ENCODE measurements at places on chromosomes 2 and 18.

DNA sequence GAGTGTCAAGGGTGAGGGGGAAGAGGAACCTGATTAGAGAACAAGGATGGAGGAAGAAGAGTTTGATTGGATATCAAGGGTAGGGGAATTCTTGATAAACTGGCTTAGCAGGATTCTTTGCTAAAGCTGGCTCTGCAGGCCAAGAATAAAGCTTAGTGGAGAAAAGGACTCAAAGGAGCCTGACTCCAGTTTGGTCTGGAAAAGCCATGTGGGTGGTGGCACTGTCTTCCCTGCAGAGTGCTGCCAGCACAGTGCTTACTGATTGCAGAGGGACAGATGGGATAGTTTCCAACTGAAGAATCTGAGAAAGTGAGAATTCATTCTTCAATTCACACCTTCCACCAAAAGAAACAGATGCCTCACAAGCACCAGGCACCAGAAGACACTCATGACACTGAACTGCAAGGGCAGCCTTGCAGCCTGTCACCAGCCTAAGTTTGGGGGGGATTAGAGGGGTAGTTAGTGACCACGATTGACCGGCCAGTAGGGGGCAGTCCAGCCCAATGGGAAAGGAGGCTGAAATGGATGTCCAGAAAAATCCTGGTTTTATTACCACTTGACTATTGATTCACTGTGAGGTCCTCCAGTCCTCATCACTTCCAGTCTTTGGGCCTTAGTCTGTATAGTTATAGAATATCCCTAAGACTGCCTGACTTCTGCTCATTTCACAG is 334.5 kb downstream of the SMAD2 start:
- no peak for DNase-seq

DNA sequence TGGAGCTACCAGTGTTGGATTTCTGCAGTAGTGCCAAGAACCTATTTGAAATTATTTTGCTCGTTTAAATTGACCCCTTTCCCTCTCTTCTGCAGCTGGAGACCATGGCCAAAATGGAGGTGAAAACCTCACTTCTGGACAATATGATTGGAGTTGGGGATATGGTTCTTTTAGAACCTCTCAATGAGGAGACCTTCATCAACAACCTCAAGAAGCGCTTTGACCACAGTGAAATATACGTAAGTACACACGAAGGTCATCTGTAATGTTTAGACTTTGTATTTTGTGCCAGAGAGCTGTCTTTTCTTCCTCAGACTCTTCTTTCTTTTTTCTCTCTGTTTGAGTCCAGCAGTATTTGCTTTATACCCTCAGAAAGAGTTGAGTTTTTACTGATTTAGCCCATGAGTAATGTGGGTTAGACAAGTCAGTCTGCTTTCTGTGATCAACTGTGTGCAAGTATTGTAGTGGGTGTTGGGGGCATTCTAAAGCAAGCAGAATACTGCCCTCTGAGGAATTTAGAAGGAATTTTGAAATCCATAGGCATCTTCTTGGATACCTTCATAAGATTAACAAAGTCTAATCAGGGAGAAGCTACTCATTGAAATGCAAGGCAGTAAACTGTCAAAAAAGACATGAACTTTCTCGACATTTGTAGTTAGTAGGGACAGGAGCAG is 31.7 kb downstream of the MYO1B start:
- no peak for DNase-seq

DNA sequence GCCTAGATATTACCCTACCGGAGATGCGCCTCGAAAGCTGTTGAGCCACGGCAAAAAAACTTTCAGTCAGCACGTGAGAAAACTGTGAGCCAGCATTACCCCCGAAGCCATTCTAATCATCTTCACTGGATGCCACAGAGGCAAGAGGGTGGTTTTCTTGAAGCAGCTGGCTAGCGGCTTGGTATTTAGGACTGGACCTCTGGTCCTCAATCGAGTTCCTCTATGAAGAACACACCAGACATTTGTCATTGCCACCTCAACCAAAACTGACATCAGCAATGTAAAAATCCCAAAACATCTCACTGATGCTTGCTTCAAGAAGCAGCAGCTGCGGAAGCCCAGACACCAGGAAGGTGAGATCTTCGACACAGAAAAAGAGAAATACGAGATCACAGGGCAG is 52.8 kb upstream of the SLC66A3 start:
- no peak for DNase-seq

GRCh38 chr2:241879326-241879725 is 9.8 kb downstream of the RTP5 start:
- no peak for DNase-seq

GRCh38 chr2:73386894-73387636 is 1.4 kb downstream of the ALMS1 start:
- no peak for DNase-seq

DNA sequence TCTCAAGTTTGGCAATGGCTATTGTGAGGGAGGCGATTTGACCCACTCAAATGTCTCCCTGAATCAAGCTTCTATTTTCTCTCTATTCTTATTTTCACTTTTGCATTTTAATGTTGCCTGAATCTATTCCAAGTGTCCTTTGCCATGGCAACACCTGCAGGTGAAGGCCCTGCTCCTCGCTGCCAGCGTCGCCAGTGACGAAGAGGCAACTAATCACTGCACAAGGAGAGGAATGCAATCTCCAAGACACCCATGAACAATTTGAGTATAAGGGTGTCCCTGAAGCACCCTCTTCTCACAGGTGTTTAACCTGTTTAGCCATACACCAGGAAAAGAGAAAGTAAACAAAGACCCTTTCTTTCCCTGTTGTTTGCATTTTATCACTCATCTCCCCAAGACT is 165.6 kb upstream of the VRK2 start:
- no peak for DNase-seq

DNA sequence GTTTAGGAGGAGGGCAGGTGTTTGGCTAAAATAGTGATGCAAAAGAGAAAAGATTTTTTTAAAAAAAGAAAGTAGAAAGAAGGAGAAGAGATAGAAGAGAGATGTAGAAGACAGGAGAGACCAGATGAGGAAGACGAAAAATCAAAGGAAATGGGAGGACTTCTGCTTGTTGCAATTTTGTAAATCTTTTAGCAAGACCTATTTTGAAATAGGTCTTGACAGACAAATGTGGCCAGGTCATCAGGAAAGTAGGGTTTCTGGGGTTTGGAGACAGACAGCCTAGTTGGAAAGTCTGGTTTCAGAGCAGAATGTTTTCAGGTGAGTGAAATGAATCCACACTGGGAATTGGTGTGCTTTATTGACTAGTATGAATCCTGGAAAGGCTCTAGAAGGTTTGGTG is 104.5 kb upstream of the CAVIN2 start:
- DNase-seq, result no peak

DNA sequence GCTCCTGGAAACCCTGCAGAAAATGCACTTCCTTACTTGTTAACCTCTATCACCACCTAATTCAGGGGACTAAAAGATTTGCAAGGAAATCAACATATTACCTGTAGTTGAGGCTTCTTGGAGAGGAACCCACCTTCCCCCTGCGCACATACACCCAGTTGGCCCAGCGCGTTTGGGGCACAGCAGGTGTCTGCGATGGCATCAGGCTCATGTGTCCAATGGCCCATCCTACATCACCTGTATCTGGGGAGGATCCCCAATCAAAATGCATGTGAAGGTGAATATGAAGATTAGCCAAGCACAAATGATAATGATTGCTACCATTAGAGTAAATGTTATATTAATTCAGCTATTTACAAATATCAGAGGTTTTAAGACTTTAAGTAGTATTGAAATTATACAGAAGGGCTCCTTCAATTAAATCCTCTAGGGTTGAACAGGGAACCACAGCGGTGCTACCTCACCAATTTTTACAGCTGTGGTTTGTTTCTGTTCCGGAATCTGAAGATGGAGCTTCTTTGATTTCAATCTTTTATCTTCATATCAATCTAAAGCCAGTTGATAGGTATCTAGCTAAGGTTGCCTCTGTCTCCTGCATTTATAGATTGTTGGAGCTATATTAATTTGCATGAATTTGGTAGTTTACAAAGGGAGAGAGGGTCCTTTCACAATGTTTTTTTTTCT is 486.0 kb downstream of the RNF144A start:
- DNase-seq, result no peak

- no peak for DNase-seq
Observed at GRCh38 chr2:88139203-88139702, 11.4 kb upstream of the FABP1 start.

GRCh38 chr2:43307046-43307445 is 80.6 kb upstream of the ZFP36L2 start:
- no peak for DNase-seq

- DNase-seq, result no peak
Observed at GRCh38 chr2:60068755-60069154, 484.7 kb downstream of the BCL11A start.

GRCh38 chr18:47605093-47605492 is 325.4 kb downstream of the SMAD2 start:
- DNase-seq, result no peak

DNA sequence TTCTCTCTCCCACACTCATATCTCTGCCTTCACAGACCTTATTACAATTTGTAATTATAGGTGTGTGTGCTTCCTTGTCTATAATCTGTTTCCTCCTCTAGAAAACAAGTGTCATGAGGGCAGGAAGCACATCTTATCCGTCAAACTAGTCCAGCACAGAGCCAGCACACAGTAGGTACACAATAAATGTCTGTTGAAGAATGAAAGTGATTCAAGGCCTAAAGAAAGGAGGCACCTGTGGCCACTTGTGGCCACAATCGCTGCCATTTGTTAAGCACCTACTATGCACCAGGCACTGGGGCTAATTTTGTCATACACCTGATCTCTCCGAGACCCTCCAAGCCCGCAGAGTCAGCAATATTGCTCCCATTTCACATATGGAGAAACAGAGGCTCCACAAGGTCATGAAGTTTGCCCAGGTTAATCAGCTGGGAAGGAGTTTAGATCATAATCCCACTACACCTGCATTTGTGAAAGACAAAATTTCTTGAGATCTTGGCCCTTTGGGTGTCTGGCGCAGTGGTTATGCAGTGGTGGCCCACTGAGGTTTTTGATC is 78.4 kb downstream of the TNS1 start:
- no peak for DNase-seq

DNA sequence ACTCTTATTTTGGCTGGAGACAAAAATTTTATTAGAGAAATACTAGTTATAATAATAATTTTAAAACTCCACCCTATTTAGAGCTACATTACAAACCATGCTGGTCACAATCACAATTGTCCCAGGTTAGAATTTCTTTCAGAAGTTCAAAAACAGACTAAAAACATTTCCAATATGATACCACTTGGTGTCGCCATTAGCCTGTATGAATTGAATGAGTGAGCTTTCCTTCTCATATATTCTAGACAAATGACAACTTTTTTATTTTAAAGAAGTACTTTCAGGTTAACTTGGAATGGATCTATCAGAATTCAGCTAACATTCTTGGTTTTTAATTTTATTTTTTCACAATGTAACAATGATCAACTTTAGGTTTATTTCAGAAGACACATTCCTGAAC is 48.0 kb downstream of the SERPINB8 start:
- peak; percentile 41 for DNase-seq

DNA sequence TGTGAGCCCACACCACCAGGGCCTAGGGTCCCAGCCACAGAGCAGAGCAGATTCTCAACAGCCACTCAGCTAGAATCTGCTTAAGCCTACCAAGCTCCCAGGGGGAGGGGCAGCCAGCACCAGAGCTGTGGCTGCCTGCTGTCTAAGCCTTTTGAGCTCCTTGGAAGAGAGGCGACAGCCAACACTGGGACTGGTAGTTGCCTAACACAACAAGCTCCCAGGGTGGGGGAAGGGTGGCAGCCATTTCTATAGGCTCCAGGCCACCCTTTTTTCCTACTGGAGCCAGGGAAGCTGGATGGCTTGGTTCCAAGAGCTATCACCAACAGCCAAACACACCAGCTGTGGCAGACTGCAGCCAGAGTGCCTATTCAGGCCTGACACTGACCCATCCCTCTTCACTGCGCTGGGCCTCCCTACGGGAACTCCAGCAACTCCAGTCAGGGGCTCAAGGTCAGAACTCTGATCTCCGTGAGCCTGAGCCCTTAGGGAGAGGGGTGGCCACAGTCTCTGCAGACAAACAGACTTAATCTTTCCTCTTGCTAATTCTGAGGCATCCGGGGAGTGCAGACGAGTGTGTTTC is 1824.3 kb upstream of the CELF4 start:
- DNase-seq, result peak; percentile 7

- DNase-seq, result peak; percentile 62
Observed at GRCh38 chr2:172698041-172698863, 37.4 kb upstream of the RAPGEF4 start.

- DNase-seq, result peak; percentile 51
Observed at GRCh38 chr2:50535971-50536759, 495.8 kb downstream of the NRXN1 start.

Data from cardiac muscle cell (in vitro differentiated cells and primary cell).